Activated CD4-positive, alpha-beta memory T cell treated with anti-CD3 and anti-CD28 coated beads, Interleukin-2, amount 10 ng/mL, durations not matched to agents 7 days and 5 days (primary cell): ENCODE measurements at places on chromosomes 1 and 21. TPM values are rescaled to one million over a fixed set of nuclear protein-coding genes. Genes with fewer than 3 reads are reported as not detected.

DNA sequence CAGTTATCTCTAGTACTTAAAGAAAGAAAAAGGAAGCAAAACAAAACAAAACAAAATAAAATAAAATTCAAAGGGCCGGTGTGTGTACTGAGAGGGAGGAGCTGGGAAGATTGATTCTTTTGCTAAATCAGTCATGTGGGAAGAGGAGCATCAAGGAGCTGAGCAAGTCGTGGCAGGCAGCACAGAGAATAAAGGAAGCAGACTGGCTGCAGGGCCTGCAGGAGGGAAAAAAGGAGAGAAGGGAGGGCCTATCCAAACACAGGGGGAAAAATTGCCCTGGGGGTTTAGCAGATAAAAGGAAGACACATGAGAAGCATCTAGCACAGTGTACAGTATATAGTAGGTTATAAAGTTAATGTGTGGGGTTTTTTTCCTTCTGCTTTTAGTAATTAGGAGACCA lies 27.6 kb downstream of the AGO4 start:
- no peak overlapping the region for H3K27ac ChIP-seq
- H3K4me1 ChIP-seq = no peaks in the 10 kb centered on the region
- H3K36me3 ChIP-seq = peaks cover 47% of the 10 kb centered on the region
- no peaks in the 10 kb centered on the region for H3K27me3 ChIP-seq
- no peak for DNase-seq

DNA sequence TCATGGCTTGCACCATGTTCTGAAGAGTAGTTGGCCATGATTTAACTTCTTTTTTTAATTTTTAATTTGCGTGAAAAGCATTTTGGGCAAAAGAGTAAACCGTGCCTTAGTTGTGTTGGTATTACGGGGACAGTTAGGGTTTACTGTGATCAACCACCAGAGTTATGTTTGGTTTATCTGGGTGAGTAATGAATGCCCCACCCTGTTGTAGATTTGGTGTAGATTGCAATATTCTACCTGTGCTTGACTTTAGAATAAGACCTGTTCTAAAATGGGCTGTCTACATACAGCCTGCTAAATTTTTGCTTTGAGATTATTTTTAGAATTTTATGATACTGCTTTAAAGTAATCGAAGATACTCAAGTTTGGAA lies 1.4 kb downstream of the USP25 start:
- peaks cover 39% of the 10 kb centered on the region for H3K4me1 ChIP-seq
- peak overlapping the region; percentile 93 for H3K27ac ChIP-seq
- DNase-seq = no peak

DNA sequence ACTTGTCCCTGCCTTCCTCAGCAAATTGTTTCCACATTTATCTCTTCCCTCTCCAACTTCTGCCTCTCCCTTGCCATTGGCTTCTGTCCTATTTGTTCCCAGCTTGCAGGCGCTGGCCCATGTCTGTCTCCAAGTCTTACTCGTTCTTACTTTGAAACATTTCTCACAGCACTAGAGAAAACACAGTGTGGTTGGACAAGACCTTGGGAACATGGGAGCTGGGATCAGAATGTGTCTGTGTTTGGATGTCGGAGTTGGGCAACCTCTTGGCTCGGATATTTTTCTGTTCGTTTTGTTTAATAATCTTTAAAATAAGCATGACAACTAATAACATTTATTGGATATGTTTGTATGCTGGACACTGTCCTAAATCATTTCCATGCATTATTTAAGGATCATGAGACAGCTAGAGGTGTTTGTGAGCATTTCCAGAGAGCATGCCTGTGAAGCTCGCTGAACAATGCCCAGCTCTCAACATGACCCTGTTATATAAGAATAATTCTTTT lies 5.9 kb upstream of the BRWD1 start:
- no peaks in the 10 kb centered on the region for H3K36me3 ChIP-seq
- H3K4me1 ChIP-seq = peaks cover 16% of the 10 kb centered on the region
- H3K27me3 ChIP-seq = no peaks in the 10 kb centered on the region
- no peak for DNase-seq
- H3K27ac ChIP-seq = no peak overlapping the region
- no peak overlapping the region for H3K4me3 ChIP-seq

DNA sequence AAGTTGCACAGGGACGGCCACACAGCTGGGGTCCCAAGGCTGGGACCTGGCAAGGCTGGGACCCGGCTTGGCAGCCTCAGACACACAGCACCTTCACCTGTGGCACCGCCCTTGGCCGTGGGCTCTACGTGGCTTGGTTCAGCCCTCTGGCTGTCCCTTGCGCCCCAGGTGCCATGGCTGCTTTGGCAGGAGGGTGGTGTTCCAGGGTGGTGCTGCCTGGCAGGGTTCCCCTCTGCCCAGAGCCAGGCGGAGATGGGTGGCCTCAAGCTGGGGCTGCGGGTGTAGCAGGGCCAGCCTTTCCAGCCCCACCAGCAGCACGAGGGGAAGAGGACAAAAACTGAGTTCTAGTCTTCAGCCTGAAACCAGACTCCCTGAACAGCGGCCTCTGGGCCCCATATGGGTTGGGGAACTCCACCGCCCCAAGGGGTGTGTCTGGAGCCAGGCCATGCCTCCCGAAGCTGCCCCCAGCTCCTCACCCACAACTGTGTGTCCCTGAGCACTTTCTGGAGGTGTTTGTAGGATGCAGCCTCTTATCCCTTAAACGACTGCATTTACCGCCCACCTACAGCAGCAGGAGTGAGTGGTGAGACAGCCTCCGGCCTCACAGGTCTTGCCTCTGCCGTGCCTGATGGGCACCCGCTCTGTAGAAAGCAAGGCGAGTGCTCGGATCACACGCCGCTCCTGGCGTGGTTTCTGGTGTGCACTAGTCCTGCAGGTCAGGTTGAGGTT lies 92.3 kb downstream of the PDE9A start:
- no peaks in the 10 kb centered on the region for H3K36me3 ChIP-seq
- H3K4me3 ChIP-seq = no peak overlapping the region
- H3K27me3 ChIP-seq = peaks cover 2% of the 10 kb centered on the region
- peaks cover 26% of the 10 kb centered on the region for H3K4me1 ChIP-seq
- peak overlapping the region; percentile 49 for H3K27ac ChIP-seq

DNA sequence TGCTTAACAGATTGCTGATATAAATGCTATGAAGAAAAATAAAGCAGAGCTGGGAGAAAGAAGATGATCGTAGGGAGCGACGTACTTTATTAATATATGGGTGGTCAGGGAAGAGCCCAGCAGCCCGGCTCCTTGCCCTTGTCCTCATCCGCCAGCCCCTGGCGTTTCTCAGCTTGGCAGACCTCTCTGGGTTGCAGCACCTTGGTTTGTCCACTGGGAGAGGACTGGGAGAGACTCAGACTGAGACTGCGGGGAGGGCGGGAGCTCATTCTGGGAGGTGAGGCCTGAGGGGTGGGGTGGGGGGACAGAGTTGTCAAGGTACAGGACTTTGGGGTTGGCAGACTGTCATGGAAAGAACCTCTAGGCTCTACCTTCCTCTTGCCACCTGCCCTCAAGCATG lies 3.3 kb upstream of the S100A3 start:
- H3K36me3 ChIP-seq = no peaks in the 10 kb centered on the region
- H3K27ac ChIP-seq = no peak overlapping the region
- H3K4me1 ChIP-seq = peaks cover 31% of the 10 kb centered on the region
- peaks cover 3% of the 10 kb centered on the region for H3K27me3 ChIP-seq

GRCh38 chr1:41783189-41783639 lies 135.5 kb downstream of the HIVEP3 start:
- H3K27me3 ChIP-seq = no peaks in the 10 kb centered on the region
- peaks cover 27% of the 10 kb centered on the region for H3K36me3 ChIP-seq
- H3K4me3 ChIP-seq = no peak overlapping the region
- H3K4me1 ChIP-seq = peaks cover 17% of the 10 kb centered on the region
- H3K27ac ChIP-seq = no peak overlapping the region
- DNase-seq = no peak

GRCh38 chr21:15421441-15421881 lies 308.3 kb upstream of the USP25 start:
- no peaks in the 10 kb centered on the region for H3K36me3 ChIP-seq
- H3K27ac ChIP-seq = no peak overlapping the region
- H3K27me3 ChIP-seq = no peaks in the 10 kb centered on the region
- H3K4me3 ChIP-seq = no peak overlapping the region
- peaks cover 9% of the 10 kb centered on the region for H3K4me1 ChIP-seq
- no peak for DNase-seq

GRCh38 chr1:223556414-223557129 lies 108.9 kb downstream of the CAPN8 start:
- no peak overlapping the region for H3K4me3 ChIP-seq
- no peaks in the 10 kb centered on the region for H3K27me3 ChIP-seq
- H3K4me1 ChIP-seq = peaks cover 4% of the 10 kb centered on the region
- H3K27ac ChIP-seq = no peak overlapping the region
- peak; percentile 54 for DNase-seq

DNA sequence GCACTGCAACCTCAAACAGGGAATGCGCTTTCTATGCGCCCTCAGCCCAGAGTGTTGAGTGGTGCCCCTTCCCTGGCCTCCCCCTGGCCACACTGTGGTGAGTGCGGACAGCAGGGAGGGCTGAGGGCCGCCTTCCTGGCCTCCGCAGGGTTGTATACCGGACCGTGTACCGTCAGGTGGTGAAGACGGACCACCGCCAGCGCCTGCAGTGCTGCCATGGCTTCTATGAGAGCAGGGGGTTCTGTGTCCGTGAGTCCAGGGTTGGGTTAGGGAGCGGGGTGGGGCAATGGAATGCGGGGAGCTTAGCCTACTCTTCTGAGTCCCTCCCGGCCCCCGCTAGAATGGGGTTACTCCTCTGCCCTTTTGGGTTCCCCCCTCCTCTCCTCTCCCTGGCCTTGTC lies 11.7 kb downstream of the PEAR1 start:
- no peaks in the 10 kb centered on the region for H3K36me3 ChIP-seq
- no peak for DNase-seq
- H3K27me3 ChIP-seq = peaks cover 16% of the 10 kb centered on the region
- H3K27ac ChIP-seq = no peak overlapping the region

GRCh38 chr1:110606657-110607535 lies 738 bp upstream of the KCNA2 start:
- peaks cover 2% of the 10 kb centered on the region for H3K36me3 ChIP-seq
- H3K4me1 ChIP-seq = peaks cover 42% of the 10 kb centered on the region
- peak overlapping the region; percentile 68 for H3K4me3 ChIP-seq
- peaks cover 43% of the 10 kb centered on the region for H3K27me3 ChIP-seq

DNA sequence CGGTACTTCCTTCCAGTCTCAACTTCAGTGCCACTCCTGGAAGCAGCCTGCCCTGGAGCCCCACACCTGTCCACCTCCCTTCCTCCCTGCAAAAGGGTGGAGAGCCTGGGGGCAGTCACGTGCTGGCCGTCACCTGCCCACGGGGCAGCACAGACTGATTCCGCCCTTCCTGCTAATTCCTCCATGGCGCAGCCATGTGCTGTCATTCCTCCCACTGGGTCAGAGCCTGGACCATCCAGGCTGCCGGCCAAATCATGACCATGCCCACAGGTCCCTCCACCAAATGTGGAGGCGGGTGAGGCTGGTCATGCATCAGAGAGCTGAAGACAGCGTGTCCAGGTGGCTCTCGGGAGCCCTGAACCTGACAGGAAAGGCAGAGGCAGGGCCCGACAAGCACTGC lies 24.4 kb upstream of the GPR153 start:
- H3K27me3 ChIP-seq = no peaks in the 10 kb centered on the region
- no peak overlapping the region for H3K4me3 ChIP-seq
- peaks cover 6% of the 10 kb centered on the region for H3K4me1 ChIP-seq
- H3K36me3 ChIP-seq = no peaks in the 10 kb centered on the region
- no peak for DNase-seq
- no peak overlapping the region for H3K27ac ChIP-seq

DNA sequence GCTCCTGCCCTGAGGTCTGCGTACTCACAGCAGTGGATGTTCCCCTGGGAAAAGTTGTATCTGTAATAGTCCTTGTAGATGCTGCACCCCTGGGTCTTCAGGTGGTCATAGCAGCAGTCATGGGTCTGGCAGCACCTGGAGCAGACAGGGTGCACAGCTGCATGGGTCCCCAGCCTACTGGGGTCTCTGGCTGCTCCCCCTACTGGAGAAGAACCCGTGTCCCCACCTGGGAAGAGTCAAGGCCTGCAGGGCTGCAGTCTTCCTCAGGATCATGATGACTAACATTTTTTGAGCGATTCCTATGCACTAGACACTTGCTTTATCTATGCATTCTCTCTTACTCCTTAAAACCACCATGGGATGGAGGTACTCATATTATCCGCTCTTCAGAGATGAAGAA lies 3.9 kb downstream of the PLA2G2D start:
- H3K27ac ChIP-seq = no peak overlapping the region
- no peak overlapping the region for H3K4me3 ChIP-seq
- H3K27me3 ChIP-seq = peaks cover 8% of the 10 kb centered on the region
- DNase-seq = no peak
- no peaks in the 10 kb centered on the region for H3K4me1 ChIP-seq
- no peaks in the 10 kb centered on the region for H3K36me3 ChIP-seq

DNA sequence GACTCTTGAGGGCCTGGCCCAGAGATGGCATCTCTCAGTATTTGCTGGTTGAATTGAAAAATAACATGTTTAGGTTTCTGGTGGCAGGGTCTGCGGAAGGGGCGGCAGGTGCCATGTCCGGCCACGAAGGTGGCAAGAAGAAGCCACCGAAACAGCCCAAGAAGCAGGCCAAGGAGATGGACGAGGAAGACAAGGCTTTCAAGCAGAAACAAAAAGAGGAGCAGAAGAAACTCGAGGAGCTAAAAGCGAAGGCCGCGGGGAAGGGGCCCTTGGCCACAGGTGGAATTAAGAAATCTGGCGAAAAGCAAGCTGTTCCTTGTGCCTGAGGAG lies 14.3 kb upstream of the FGR start:
- H3K4me1 ChIP-seq = peaks cover 11% of the 10 kb centered on the region
- H3K36me3 ChIP-seq = no peaks in the 10 kb centered on the region
- no peak overlapping the region for H3K4me3 ChIP-seq
- H3K27me3 ChIP-seq = no peaks in the 10 kb centered on the region
- no peak overlapping the region for H3K27ac ChIP-seq

- no peak overlapping the region for H3K27ac ChIP-seq
- H3K27me3 ChIP-seq = no peaks in the 10 kb centered on the region
- no peaks in the 10 kb centered on the region for H3K36me3 ChIP-seq
- DNase-seq = no peak
- no peaks in the 10 kb centered on the region for H3K4me1 ChIP-seq
Observed at GRCh38 chr1:88237058-88237457, 447.0 kb upstream of the PKN2 start.

Gene KCNJ15
- total RNA-seq = not detected

Gene ASCL5
- total RNA-seq = not detected

Gene HORMAD1
- total RNA-seq = not detected

Gene GIPC2
- 0.10 TPM for total RNA-seq

Gene PROX1
- not detected for total RNA-seq

Gene BMP8B
- total RNA-seq = 0.65 TPM

Gene KRTAP13-2
- not detected for total RNA-seq

Gene CELA3A
- not detected for total RNA-seq

Gene OR2T27
- total RNA-seq = not detected

Gene FCAMR
- total RNA-seq = not detected

Gene RHCE
- 0.50 TPM for total RNA-seq
